ENCODE measurements at places on chromosomes 11 and 22.
A peak's percentile ranks its signal among the peaks of the same experiment; 100 is the strongest.

DNA sequence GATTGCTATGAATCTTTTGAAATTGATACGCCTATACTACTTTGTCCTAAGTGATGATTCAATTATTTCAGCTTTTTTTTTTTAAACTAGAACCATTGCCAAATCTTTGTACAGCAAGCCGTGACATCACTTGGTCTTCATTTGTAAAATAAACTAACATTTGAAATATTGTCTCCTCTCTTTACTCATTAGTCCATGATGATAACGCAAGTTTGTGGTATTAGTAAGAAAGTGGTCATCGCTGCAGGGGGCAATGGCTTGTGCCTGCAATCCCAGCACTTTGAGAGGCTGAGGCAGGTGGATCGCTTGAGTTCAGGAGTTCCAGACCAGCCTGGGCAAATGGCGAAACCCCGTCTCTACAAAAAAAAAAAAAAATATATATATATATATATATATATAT, 12.9 kb upstream of the ARHGAP42 start:
- DNase-seq: no peak

- DNase-seq: peak; percentile 26
Measured at GRCh38 chr11:64086258-64087123, 50.8 kb downstream of the FLRT1 start.

- no peak for DNase-seq
Measured at GRCh38 chr11:101397979-101398378, 185.8 kb downstream of the TRPC6 start.

DNA sequence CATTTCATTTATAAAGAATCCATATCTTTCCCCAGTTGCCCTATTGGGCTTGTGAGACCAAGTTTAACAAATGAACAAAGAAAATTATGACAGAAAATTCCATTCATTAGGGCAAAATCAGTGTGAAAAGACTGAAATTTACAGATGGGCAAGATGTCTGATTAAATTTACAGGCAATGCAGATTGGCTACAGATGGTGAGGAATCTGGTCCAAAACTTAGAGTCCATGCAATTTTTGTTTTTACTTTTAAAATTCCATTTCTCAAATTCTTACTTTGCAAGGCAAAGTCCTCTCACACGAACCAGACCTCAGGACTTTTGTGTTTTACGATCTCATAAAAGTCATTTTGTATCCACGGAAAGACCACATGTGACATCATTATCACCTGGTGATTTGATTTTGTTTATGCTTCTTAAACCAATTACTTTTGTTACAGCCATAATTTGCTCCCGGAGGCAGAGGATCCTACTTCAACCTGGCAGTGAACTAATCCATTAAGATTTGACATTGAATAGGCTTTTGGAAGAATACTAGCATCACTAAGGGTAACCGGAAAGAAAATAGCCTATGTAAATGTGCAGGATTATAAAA, 843.7 kb upstream of the CHORDC1 start:
- no peak for DNase-seq

GRCh38 chr22:43526117-43526655, 114.4 kb downstream of the MPPED1 start:
- no peak for DNase-seq

DNA sequence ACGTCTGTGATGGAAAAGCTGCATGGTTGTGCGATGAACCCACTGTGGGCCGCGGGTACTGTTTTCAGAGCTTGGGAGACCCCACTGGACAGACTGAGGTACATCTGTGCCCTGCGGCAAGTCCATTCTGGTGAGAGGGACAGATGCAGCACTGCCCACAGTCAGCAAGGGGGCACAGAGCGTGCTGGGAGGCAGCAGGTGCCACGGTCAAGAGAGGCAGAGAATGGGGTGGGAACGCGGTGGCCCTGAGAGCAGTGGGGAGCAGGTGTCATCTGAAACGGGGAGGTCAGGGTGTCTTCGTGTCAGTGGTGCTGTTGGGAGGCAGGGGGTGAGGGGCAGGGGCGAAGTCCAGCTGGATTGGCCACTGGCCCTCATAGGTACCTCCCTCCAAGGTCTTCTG, 32.0 kb downstream of the TBC1D22A start:
- DNase-seq: no peak

DNA sequence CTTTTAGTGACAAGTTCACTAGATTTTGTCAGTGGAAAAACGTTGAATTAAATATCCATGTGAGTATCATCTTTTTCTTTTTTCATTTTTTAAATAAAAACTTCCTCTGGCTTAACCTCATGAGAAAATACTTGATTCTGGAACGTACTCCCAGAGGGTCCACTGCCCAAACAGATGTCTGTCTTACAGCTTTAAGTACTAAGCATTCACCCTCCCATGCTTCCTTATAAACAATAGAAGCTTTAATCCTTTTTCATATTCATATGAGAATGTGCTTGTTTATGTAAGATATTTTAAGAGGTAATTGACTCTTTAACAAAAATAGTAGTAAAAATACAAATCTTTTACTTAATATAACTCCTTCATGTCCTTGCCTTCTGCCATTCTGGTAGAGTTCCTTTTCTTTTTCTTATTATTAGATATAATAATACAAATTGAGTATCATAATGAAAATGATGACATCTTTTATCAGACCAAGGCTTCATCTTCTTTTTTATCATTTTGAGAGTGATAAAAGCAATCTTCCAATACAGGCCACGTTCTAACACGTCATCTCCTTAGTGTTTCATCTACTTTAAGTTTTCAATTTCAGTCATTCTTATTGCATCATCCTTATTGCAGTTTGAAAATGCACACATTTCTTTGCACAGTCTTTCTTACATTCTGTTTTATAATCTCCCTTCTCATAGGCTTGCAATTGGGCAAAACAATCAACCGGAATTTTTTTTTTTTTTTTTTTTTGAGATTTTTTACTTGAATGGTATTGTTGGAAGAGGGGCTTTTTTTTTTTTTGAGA, 69.5 kb upstream of the MYO18B start:
- peak; percentile 48 for DNase-seq

DNA sequence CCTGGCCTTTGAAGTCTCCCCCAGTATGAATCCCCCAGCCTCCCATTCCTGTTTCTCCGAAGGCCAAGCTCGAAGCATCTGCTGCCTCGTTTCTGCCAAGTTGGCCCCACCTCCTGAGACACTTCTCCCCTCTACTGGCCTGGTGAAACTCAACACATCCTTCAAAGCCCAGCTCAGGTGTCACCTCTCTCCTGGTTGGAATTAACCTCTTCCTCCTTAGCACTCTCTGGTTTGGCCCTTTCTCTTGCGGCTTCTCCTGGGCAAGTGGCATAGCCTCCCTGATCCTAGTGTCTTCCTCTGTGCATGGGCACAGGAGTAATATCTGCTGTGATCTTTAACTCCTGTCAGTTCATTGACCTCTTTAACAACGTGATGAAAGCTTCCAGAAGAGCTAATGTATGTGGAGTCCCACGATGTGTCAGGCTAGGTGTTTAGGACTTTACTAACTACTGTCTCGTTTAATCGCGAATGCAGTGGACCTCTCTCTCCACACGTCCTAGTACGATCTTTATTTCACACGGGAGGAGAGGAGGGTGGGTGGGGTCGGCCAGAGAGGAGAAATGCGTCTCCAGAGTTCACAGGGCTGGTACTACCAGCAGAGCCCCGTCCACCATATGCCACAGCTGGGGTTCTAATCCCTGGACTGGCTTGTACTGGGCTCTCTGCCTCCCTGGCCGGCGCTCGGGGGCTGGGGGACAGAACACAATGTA, 826 bp upstream of the PTPRJ start:
- DNase-seq: no peak

DNA sequence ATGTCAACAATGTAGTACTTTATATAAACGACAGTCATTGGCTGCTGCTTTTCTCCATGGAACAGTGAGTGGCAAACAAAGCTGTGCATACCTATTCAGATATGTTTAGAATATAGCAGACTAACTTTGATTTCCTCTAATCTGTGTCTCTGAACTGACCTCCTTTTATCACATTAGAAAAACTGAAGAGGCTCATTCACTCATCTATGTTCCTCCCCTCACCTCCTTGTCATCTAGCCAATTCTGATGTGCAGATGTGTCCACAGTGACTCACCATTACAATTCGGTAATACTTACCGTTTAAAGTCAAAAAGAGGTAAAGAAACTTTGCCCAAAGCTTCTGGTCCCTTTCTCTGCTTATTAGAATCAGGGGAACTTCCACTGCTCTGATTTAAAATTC, 51.5 kb upstream of the RPS13 start:
- DNase-seq: peak; percentile 5

DNA sequence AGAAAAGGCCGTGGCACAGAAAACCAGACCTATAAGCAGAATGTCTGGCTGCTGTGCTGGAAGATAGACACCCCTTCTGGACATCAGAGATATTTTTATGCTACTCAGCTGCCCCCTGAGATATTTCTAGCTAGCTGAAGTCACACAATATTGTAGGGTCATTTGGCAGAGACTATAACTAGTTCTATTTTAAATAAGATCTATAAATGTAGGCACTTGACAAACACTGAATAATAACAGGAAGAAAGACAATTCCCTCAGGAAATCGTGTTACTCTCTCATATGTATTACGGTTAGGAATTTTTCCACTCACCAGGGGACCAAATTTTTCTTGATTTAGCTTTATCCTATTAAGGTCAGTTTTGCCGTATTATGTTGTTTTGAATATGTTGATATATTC, 845.4 kb downstream of the OPCML start:
- DNase-seq: peak; percentile 12

DNA sequence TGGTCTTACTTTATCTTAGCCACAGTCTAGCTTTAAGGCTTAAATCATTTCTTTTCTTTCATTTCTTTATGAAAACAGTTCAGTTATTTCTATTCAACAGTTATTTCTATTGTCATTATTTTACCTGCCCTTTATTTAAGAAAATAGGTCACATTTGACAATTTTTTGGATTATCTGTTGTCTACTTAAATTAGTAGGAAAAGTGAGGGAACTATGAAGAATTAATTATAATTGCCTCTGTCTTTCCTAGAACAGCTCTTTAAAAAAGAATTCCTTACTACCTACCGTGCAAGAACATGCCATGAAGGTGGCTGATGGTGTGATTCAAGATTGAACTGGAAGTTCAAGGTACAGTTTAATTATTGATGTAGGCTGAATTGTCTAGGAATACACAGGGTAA, at the start of gene OR4C6:
OR4C6 (plus strand) TSS at position 301 of the 400 bp plus-strand sequence. CDS start 2,966 bp downstream, outside the sequence.
- DNase-seq: no peak

- DNase-seq: no peak
Measured at GRCh38 chr11:17153757-17154156, 54.0 kb downstream of the PIK3C2A start.

DNA sequence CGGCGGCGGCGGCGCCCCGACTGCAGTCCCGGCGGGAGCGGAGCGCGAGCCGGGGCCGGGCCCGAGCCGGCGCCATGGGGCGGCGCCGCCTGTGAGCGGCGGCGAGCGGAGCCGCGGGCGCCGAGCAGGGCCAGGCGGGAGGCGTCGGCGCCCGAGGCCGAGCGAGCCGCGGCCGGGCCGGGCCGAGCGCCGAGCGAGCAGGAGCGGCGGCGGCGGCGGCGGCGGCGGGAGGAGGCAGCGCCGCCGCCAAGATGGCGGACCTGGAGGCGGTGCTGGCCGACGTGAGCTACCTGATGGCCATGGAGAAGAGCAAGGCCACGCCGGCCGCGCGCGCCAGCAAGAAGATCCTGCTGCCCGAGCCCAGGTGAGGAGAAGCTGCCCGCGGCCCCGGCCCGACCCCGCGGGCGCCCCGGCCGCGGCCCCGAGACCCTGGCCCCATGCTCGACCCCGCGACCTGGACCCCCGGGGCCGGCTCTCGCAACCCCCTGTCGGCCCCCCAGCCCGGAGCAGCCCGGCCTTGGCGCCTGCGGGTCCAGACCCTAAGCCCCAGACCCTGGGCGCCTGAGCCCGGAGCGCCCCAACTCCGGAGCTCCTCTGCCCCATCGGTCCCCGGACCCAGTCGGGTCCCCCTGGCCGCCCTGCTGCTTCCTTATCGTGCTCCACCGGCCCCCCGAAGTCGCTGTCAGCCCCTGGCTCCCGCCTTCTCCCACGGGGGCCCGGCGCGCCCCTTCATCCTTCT, at the start of gene GRK2:
GRK2 (plus strand) TSS at position 25 of the 739 bp plus-strand sequence; CDS start at position 252, 227 bp downstream.
- DNase-seq: peak; percentile 50

DNA sequence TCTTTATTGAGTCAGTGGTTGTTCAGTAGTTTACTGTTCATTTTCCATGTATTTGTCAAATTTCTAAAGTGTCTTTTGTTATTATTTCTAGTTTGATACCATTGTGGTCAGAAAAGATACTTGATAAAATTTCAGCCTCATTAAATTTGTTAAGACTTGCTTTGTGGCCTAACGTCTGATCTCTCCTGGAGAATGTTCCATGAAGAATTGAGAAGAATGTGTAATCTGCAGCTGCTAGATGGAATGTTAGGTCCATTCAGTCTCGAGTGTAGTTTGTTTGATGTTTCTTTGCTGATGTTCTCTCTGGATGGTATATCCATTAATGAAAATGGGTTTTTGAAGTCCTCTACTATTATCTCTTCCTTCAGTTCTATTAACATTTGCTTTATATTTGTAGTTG, 394.7 kb upstream of the ANO5 start:
- DNase-seq: no peak

DNA sequence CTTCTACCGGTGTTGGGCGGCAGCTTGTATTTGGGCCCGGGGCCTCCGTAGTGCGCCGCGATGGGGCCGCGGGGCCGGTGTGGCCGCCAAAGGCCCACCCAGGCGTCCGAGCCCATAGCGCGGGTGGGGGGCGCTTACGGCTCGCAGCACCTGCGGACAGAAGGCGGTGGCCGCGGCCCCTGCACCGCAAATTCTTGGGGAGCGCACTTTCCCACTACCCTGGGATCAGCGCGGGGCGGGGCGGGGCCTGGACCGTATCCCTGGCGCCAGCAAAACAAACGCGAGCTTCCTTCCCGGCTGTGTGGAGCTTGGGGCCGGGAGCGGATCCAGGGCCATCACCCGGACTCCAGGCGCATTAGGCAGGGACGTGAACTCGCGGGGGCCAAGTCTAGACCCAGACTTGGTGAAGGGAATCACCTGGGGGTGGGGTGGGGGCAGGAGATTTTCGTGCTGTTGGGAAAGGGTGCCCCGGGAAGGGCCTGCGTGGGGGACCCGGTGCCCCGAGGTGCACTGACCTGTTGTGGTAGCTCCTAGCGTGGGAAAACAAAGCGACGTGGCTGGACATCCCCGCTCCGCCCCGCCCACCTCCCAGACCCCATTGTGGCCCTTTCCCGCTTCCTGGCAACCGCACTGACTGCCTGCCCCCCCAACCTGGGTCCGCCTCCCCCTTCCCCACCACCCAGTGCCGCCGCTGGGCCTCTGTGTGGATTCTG, 2.3 kb upstream of the TYMP start:
- DNase-seq: peak; percentile 47
